ENCODE measurements at places on chromosomes 6 and 20.

GRCh38 chr6:44653761-44654218 lies 266.3 kb downstream of the CDC5L start:
- no peak for DNase-seq

GRCh38 chr6:169266261-169266660 lies 12.6 kb upstream of the THBS2 start:
- no peak for DNase-seq

DNA sequence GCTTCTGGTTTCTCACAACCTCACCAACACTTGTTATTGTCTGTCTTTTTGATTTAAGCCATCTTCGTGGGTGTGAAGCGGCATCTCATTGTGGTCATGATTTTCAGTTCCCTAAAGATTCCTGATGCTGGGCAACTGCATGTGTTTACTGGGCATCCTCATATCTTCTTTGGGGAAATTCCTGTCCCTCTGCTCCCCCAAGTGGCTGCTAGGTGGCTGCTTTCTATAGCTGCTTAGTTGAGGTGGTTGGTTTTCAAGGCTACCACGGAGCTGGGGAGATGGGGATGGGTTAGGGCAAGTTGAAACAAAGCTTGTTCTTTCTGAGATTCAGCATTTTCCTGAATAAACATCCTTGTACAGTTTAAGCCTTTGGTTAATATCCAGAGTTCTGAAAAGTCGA lies 403.9 kb upstream of the SULF2 start:
- DNase-seq, result no peak

- no peak for DNase-seq
Measured at GRCh38 chr6:131084982-131085381, 21.9 kb upstream of the EPB41L2 start.

GRCh38 chr6:144334150-144334708 lies 49.1 kb downstream of the UTRN start:
- no peak for DNase-seq
